ENCODE measurements at places on chromosomes 5 and 9. TPM values are rescaled to one million over a fixed set of nuclear protein-coding genes. Genes with fewer than 3 reads are reported as not detected.

GRCh38 chr9:27413511-27414219, 110.4 kb upstream of the IFNK start:
- no peak for DNase-seq

DNA sequence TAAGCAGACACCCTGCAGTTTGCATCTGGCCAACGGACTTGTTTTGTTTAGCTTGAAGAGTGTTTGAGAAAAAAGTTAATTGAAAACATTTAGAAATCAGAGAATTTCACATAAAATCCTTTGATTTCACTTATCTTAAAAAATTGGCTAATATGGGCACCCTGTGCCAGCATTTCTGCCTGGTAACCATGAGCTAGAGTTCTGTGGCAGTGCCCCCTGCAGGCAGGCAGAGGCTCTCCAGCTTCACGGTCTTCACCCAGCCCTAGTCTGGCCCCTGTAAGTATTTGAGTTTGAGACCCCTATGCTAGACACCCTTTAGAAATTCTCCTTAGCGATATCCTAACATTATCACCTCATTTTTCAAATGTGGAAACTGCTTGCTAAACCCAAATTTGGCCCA, 18.8 kb upstream of the FANCC start:
- DNase-seq = no peak

GRCh38 chr9:70392189-70392588, 22.3 kb downstream of the KLF9 start:
- DNase-seq = no peak

- no peak for DNase-seq
Observed at GRCh38 chr9:93829271-93830011, 125.7 kb downstream of the BARX1 start.

- no peak for DNase-seq
Observed at GRCh38 chr5:36111238-36111637, 40.4 kb downstream of the LMBRD2 start.

GRCh38 chr5:137316346-137316736, 182.8 kb downstream of the SPOCK1 start:
- DNase-seq = no peak

LRRC14B gene
- not detected for total RNA-seq

F2RL1 gene
- total RNA-seq = 26.3 TPM

ERP44 gene
- 22.0 TPM for total RNA-seq

ZFP2 gene
- 0.86 TPM for total RNA-seq

GDNF gene
- 0.43 TPM for total RNA-seq
